ENCODE measurements at places on chromosomes 16 and 17.
A peak's percentile ranks its signal among the peaks of the same experiment; 100 is the strongest.

GRCh38 chr17:1959871-1960544 is 65.1 kb downstream of the RTN4RL1 start:
- no peak for DNase-seq

- DNase-seq: no peak
These were observed 81.8 kb upstream of the TBC1D3K start for GRCh38 chr17:37842401-37842800.

DNA sequence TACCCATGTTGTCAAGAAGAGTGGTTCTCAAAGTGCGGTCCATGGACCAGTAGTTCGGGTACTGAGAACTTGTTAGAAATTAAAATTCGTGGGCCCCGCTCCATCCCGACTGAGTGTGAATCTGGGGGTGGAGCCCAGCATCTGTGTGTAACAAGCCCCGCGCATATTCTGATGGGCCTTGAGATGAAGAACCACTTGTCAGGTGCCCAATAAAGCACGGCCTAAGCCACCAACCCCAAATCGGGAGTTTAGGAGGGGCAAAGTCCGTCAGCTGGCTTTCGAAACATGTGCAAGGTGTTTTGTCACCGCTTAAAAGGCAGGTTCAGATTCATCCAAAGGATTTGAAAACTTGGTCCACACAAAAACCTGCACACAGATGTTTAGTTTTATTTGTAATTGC is 29.5 kb downstream of the PSMD12 start:
- no peak for DNase-seq

DNA sequence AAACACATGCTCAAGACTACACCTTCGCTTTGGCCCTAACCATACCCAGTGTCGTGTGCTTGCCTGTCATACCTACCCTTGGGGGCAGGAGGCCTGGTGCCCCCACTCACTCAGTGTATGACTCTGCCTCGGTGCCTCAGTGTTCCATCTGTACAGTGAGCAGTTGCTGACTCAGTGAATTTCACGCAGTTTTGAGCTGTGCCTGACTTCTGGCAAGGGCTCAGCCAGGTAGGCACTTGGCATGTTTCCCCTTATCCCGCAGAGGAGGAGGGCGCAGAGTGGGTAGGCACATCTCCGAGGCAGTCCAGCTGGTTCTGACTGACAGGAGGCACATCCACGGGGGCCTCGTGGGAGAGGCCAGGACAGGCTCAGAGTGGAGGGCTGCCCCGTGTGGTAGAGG is 148.9 kb upstream of the CIBAR2 start:
- no peak for DNase-seq

DNA sequence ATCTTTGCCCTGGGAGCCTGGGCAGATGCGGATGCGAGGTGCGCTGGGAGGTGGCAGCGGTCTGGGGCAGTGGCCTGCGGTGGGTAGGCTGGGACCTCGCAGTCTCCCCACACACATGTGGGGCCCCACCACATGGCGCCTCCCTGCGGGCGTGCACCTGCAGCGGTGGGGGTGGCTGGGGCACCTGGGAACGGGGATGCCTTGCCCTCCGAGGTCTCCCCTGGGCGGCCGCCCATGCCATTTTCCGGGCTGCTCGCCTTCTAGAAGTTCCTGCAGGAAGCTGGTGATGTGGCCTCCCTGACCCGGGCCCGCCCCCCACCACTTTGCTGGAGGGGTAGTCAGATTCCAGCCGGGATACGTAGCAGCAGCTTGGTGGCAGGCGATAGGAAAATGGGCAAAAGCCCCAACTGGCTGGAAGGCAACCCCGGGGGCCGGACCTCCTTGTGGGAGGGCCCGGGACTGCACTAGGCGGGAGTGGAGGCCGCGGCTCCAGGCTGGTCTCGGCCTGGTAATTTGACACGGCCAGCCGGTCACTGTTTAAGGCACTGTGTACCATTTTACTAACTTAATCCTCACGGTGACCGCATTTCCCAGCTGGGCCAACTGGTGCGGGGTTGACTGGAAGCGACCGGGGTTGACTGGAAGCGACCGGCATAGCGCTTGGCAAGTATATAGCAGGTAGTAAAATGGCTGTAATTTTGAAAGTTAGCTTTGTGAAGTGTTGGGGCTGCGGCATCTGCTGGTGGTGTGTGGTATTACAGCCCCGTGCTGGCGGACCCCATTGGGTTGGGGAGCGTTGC is 38.5 kb downstream of the IGF2BP1 start:
- peak; percentile 71 for DNase-seq

DNA sequence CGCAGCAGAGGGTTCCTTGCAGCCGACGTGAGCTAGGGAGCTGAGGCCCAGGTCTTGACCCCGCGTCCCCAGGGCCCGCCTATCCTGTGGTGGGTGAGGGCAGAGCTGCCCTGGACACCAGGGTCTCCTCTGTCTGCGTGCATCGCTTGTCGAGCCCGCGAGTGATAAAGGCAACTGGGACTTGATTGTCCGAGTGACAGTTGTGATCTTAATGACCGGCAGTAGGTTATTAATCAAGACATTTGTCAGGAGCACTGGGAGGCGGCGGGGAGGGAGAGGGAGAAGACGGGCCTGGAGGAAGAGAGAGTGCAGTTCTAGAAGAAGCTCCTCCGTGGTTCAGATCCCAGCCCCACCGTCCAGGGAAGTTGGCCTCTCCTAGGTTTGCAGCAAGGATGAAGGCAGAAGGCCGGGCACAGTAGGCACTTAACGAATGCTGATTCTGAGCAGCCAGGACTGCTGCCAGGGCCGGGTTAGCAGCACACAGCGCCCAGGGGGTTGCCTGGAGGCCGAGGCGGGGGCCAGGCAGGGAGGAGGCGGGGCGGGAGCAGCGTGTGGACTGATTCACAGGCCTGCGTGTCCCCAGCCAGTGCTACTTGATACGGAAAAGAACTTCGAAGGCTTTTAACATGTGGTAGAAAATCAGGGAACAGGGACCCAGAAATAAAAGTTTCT is 11.3 kb upstream of the GSE1 start:
- no peak for DNase-seq

- DNase-seq: no peak
These were observed 77.6 kb upstream of the RBL2 start for GRCh38 chr16:53356478-53357207.

DNA sequence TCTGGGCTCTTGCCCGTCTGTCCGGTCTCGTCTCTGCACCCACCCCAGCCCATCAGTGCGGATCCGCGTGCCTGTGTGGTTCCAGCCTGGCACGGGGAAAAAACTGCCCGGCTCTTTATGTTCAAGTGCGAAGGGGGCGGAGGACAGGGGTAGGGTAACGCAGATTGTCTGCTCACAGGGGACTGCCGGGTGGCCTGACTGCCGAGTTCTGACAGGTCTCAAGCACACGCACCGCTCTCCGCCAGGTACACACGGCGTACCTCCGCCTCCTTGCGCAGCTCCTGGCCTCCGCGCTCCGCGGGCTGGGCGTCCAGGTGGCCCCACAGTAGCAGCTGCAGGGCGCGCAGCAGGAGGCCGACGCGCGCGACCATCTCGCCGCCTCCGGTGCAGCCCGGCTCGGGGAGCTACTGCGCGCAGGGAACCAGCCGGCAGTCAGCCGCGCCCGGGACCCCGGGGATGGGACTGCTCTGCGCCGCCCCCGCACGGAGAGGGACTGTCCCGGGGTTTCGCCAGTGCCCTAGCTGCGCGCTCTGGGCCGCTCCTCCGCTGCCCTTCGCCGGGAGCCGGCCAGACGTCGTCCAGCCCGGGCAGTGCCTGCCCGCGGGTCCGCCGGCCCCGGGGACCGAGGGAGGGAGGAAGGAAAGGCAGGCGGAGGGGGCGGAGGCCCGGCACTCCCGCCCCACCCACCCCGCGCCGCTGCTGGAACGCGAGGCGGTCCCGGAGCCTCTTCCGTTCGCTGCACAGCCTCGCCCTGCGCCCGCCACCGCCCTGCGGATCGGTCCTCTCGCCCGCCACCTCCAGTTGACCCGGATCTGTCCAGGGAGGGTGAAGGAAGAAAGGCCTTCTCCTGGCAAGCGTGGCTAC is at the start of gene MMP28:
Gene MMP28 (minus strand): TSS at position 635 of the 864 bp plus-strand sequence. CDS start 264 bp downstream, at position 371.
- DNase-seq: peak; percentile 18

DNA sequence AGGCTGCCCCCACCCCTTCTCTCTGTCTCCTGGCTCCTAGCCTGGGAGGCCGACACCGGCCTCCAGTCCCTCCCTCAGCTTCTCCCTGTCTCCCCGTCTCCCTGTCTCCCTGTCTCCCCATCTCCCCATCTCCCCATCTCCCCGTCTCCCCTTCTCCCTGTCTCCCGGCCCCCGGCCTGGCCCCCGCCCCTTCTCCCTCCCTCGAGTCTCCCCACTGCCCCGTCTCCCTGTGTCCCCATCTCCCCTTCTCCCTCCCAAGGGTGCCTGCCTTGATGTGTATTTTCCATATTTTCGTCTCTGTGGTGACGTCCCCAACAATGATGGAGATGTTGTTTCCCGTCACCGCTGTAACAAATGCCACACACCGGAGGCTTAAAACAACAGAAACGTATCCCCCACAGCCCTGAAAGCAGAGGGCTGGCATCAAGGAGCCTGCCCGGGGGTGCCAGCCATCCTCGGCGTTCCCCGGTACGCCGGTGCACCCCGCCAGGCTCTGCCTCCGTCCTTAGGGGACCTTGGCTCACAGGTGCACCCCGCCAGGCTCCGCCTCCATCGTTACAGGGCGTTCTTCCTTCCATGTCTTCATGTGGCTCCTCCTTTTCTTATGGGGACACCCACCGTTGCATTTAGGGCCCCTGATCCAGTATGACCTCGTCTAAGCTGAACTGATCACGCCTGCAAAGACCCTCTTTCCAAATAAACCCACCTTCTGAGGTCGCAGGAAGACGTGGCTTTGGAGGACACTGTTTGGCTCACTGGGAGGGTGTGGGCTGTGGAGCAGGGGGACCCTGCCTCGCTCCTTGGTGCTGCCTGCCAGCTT is 151.6 kb downstream of the NPIPB11 start:
- no peak for DNase-seq

GRCh38 chr17:73934696-73935095 is 268.8 kb upstream of the RPL38 start:
- no peak for DNase-seq

DNA sequence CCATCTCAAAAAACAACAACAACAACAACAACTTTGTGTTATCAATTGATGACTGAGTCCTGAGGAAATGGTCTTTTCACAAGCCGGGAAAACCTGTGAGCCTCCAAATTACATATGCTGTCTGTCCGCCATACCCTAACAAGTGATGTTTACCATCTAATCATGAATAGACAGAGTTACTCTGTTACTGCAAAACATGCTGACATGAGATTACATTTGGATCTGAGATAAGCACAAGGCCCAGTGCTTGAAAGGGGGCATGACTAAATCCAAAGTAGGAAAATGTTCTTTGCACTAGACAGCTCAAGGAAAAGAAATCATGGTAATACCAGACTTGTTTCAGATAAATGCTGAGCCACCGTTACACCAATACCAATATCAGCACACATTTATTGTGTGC is 8.6 kb upstream of the ATXN1L start:
- DNase-seq: no peak

DNA sequence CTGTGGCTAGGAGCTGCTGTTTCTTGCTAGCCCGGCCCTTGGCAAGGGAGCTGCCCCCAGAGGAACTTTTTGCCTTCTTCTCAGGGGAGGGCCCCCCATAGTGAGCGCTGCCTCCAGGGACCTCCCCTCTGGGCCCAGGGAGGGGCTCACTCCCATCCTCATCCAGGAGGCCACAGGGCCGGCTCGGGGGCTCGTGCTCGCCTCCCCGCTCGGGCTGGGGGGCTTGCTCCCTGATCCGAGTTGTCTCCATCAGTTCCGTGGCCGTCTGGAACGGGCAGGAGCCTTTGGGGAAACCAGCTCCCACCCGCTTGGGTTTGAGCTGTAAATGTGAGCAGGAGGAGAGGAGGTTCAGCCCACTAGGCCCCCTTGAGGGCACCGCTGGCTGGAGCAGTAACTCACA is 4.1 kb upstream of the SMIM5 start:
- DNase-seq: no peak

DNA sequence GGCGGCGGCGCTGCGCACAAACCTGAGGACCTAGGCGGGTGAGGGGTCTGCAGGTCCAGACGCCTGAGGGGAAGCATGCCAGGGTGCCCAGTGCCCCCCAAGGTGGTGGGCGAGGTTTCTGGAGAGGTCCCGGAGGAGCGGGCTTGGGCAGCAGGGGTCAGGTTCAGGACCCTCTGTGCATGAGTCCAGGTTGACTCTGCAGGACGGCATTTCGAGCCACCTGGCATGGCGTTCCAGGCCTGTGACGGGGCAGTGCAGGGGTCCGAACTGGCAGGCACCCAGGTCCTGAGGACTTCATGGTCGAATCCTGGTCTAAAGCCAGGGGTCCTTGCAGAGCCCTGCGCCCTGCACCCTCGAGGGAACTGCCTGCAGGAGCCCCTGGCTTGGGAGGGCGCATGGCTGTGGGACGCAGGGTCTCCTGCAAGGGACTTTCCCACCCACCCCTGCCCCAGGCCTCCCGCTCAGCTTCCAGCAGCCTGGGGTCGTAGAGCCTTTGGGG is 3.5 kb downstream of the SLC16A3 start:
- no peak for DNase-seq

GRCh38 chr16:2779151-2779920 is 2.3 kb upstream of the ELOB start:
- no peak for DNase-seq

GRCh38 chr16:79845734-79846135 is 245.2 kb upstream of the MAF start:
- DNase-seq: no peak

DNA sequence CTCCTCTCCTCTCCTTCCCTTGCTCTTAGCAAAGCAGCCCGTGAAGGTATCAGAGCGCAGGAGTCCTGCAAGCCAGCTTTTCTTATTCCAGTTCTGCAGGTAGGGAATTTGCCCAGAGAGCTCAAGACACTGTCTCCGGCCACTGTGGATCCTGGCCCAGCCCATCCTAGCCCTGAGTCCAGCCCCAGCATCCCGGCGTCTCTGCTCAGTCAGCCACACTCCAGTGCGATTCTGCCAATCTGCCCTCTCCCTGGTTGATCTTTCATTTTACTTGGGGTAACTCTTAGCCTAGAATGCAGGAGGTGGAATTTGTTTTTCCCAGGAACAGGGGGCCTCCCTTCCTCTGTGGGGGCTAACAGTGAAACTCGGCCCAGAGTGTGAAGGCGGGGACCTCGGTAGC is 176.9 kb upstream of the GSE1 start:
- DNase-seq: no peak

- DNase-seq: no peak
These were observed 49.5 kb upstream of the CMIP start for GRCh38 chr16:81394966-81395655.

DNA sequence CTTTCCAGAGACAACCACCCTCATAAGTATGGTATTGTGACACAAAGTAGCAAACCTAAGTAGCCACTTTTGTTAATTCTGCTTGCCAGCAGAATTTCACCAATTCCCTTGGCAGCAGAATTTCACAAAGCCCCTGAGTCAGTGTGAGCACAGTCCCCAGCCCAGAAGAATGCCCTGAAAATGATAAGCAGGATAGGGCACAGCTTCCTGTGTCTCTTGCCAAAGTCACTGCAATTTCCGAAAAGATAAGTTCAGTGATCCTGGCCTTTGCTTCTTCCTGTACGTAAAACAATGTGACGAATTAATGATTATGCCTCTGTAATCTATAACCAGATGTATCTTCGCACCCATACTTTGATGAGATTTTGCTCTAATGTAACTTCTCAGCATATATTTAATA is 16.0 kb upstream of the WIPF2 start:
- no peak for DNase-seq

Measured in Kasumi-1 (cell line).